ENCODE measurements at places on chromosomes 6 and 20.

GRCh38 chr20:11891776-11892545 lies 25.7 kb upstream of the BTBD3 start:
- peak; percentile 44 for DNase-seq

DNA sequence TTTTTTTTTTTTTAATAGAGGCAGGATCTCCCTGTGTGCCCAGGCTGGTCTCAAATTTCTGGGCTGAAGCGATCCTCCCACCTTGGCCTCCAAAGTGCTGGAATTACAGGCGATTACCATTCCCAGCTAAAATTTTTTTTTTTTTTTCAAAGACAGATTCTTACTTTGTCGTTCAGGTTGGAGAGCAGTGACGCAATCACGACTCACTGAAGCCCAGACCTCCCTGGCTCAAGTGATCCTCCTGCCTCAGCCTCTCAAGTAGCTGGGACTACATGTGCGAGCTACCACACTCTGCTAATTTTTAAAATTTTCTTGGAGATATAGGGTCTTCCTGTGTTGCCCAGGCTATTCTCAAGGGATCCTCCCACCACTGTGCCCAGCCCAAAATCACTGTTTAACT lies 58.0 kb upstream of the MYO6 start:
- DNase-seq = no peak

DNA sequence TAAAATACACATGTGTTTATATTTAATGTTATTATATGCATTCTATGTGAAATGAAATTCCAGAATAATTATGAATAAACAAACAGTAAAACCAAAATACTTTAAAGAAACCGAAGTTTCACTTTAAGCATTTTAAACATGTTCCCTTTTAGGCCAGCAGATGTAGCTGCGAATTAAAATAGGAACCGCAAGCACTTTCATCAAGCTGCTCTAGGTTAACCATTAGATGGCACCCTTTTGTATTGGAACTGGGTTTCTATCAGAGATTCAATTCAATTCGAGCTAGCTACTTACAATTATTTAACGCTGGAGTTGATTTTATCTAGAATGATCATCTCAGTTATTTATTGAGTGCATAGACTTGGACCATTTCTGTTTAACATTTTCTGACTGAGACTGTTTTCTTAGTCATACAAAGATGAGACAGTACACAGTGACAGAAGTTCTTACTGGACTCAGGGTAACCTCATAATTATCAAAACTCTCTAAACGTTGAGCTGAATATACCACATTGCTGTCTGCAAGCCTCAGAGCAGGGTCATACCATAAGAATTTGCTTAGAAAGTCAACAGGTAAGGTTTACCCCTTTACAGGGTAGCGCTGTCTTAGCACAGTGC lies 8.5 kb downstream of the TMEM242 start:
- DNase-seq = peak; percentile 57

DNA sequence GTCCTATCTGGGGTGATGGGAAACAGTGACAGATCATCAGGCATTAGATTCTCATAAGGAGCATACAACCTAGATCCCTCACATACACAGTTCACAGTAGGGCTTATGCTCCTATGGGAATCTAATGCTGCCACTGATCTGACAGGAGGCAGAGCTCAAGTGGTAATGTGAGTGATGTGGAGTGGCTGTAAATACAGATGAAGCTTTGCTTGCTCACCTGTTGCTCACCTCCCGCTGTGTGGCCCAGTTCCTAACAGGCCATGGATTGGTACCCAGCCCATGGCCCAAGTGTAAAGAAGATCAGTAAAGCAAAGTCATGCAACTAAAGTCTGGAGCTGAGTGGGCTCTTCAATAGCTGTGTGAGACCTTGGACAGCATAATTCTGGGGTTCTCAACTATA lies 65.9 kb downstream of the PKIB start:
- no peak for DNase-seq

- DNase-seq = no peak
Observed at GRCh38 chr6:149933036-149933435, 8.8 kb upstream of the ULBP2 start.

DNA sequence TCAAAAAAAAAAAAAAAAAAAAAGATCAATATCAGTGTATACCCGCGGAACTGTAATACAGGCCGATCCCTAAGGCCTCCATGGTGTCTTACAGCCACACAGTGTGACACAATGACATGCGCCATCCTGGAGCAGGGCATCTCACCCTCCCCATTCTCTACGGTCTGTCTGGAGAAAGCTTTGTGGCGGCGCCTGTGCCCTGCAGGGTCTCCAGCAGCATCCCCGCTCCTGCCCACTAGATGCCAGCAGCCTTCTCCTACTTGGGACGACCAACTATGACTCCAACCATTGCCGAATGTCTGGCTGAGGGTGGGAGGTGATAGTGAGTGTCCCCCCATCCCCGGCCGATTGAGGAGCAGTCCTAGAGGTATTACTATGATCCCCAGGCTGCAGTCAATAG lies 558.8 kb upstream of the AGPAT4 start:
- no peak for DNase-seq

DNA sequence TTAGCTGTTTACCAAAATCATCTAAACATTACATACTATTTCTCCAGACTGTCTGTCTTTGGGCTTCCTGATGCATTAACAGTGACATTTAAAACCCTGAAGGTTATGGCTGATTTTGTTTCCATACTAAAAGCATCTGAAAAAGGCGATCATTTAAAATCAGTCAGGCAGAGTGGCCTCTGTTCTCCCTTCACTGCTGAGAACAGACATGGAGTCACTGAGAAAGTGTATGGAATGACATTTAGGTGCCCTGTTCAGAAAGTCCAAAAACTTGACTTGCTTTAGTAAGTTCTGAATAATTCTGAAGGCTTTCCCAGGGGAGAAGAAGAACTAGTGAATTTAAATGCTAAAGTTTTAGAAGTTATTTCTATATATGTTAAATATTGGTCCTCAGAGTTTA lies 83.0 kb downstream of the MAP7 start:
- no peak for DNase-seq

- DNase-seq = no peak
Observed at GRCh38 chr6:65924411-65924810, 217.4 kb upstream of the EYS start.

- DNase-seq = no peak
Observed at GRCh38 chr20:1185316-1185741, 548 bp upstream of the TMEM74B start.

DNA sequence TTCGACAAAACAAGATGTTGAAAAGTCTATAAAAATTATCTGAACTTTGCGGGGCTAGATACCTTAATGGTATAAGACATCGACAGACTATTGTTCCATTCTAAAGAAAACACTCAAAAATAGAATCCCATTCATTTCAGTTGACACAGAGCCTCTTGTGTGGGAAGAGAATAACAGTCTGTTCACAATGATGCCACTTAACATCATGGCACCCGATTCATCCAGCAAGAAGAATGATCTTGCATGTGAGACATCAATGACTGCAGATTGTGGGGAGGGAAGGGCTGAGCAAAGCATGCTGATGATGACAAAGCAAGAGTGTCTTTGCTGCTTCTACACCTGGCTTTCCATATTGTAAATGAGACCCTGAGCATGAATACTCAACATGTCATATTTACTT lies 49.7 kb upstream of the ARMH2 start:
- no peak for DNase-seq

DNA sequence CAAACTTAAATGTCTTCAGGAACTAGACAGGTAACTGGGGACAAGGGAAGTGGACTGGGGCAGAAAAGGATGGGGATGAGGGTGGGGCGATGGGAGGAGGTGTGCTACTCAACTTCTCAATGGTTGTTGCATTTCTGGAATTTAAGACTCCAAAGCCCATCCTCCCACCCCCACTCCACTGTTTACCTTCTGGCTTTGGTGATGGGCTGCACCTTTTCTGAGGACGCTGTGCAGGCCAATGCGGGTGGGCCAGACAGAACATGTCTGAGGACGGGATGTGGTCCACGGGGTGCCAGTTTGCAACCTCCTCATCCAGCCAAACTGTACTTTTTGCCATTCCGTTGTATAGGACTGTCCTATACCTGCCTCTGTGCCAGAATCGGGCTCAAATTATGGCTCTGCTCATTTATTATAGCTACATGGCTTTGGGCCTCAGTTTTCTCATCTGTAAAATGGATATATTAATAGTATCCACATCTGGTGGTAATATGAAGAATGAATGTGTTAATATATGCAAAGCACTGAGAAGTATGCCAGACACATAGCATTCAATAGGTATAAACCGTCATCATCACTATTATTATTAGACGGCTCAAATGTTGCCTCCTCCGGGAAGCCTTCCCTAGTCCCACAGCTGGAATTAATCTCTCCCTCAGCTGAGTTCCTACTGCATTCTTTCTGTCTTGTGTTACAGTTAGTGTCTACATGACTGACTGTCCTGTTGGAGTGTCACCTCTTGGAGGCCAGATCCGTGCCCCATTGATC lies 31.0 kb upstream of the VEGFA start:
- no peak for DNase-seq

GRCh38 chr6:156953127-156953478 lies 175.9 kb downstream of the ARID1B start:
- no peak for DNase-seq

DNA sequence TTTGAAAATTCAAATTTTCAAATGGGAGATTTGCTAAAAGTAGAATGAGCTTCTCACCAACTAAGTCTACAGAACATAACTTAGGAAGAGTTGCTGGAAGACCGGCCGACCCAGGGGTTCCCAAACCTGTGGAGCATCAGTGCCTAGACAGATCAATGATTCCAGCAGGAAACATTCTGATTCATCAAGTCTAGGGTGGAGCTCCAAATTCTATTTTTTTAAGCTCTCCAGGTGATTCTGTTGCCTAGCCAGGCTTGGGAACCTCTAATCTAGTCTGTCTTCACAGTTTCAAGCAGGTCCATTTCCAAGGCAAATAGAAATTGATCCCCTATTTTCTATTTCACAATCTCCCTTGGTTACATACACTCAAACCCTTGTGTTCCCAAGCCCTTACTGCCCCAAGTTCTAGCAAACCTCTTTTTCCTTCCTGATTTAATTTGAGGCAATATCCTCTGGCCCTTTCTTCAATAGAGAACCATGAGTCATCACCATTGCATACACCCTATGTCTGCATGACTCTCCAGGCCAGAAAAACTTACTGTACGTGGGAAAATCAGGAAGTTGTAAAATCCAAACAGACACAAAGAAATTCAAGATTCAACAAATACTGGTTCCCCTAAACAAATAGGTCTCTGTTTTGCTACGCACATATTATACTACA lies 8.9 kb downstream of the ATXN1 start:
- DNase-seq = no peak

GRCh38 chr6:25868436-25869183 lies 5.4 kb downstream of the SLC17A3 start:
- no peak for DNase-seq

- DNase-seq = no peak
Observed at GRCh38 chr6:37051138-37052026, 45.9 kb downstream of the FGD2 start.

GRCh38 chr20:51910321-51911050 lies 108.2 kb upstream of the SALL4 start:
- DNase-seq = no peak

DNA sequence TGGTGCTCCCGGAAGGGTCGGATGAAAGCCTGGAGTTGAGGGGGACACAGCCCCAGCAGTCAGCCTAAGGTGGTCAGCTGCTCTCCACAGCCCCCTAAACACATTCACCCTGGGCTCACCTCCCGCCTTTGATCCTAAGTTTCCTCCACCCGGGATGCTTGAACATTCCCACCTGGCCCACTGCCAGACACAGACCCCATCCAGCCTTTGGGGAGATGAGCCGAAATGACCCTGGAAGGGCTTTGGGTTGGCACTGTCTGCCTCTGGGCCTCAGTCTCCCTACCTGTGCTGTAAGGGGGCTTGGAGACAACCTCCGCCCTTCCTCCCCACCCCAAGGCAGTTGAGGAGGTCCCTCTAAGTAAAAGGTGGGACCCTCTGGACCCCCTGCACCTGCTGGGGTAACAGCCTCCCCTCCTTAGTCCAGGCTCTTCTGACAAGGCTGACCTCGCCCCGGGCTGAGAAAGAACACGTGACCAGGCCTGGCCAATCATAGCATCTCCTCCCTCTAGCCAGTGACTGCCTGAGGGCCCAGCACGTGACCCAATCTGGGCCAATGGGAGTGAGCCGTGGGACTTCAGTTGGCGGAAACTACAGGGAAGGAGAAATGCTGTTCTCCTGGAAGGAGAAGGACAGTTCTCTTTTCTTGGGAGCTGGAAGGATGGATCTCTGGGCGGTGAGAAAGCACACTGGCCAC lies 16.9 kb upstream of the UBE2V1 start:
- DNase-seq = no peak

- DNase-seq = no peak
Observed at GRCh38 chr6:157753291-157753690, 69.8 kb upstream of the SNX9 start.

DNA sequence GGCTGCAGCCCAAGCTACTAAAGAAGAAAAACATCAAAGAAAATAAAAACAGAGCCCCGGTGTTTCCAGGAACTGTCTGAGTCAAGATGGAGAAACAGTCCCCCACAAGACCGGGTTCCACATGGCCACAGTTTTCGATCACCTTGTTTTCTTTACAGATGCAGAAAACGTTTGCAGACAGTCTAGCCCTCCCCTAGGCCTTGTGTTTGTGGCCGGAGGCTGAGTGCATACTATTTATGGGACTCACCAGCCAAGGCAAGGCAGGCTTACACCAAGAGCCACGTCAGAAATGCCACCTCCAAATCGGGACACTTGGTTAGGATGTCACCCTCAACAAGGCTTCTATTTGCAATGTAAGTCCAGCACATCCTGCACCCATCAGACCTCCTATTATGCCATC lies 97.3 kb downstream of the BMP7 start:
- DNase-seq = no peak

- no peak for DNase-seq
Observed at GRCh38 chr20:23889775-23890187, 10.2 kb upstream of the CST5 start.

DNA sequence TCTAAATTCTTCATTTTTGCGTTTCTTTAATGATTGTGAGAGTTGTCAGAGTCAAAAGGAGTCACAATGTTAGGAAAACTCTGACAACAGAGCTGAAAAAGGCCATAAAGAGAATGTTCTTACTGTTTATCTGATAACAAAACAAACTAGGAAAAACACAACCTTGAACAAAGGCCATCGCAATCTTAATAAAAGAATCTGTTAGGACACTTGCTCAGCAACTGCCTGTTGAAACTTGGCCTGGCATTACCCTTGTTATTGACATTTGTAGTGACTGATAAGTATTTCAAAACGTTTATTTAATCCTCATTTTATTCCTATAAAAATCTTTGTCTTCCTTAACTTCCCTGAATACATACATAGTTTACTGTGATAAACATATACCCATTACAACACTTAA lies 15.7 kb downstream of the GSTA1 start:
- no peak for DNase-seq

All from forelimb muscle (tissue), 1 donor.